Inflammatory macrophage (primary cell): ENCODE measurements at places on chromosomes 13 and 19.
A peak's percentile ranks its signal among the peaks of the same experiment; 100 is the strongest.

GRCh38 chr13:20337884-20338551 lies 105.9 kb upstream of the GJB6 start:
- peak; percentile 84 for DNase-seq

GRCh38 chr19:40639638-40639982 lies 38.4 kb downstream of the LTBP4 start:
- DNase-seq: no peak

DNA sequence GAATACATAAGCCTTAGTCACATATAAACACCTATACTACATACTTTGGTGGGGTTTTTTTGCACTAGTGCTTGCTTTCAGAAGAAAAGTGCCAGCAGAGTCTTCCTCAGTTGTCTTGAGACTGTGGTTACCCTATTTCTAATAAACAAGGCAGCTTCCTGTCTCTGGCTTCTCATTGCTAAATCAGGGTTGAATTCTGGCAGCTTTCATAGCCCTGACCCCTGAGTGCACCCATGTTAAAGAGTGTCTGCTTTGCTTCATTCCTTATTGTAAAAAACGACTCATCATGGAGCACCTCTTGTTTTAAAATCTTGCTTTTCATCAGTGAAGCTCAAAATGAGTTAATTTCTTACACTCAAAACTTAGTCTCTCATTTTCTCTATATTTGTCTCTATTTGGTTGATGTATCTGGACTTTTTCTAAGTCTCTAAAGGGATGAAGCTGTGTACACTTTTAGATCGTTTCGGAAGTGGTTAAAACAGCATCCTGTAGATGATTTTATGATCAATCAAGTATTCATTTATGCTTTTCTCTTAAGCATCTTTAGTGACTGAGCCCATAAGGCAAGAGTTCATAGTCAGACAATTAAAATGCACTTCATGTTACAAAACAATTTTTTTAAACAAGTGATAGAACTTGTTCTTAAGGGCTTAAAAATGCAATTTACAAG lies 72.1 kb downstream of the KLF12 start:
- peak; percentile 41 for DNase-seq

GRCh38 chr13:90362707-90363106 lies 984.8 kb upstream of the MIR17HG start:
- DNase-seq: no peak

- no peak for DNase-seq
Measured at GRCh38 chr13:53749306-53749705, 720.7 kb downstream of the OLFM4 start.

DNA sequence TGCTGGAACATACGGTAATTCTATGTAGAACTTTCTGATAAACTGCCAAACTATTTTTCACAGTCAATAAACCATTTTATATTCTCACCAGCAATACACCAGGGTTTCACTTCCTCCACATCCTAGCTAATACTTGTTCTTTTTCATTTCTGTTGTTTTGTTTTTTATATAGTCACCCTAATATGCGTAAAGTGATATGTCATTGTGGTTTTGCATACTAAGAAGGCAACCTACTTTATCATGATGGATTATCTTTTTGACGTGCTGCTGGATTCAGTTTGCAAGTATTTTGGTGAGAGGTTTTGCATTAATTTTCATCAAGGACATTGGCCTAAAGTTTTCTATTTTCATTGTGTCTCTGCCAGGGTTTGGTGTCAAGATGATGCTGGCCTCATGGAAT lies 1384.1 kb downstream of the UQCRFS1 start:
- DNase-seq: no peak
